ENCODE measurements at places on chromosomes 1 and 21. TPM values are rescaled to one million over a fixed set of nuclear protein-coding genes. Genes with fewer than 3 reads are reported as not detected.

- peak; percentile 52 for DNase-seq
Measured at GRCh38 chr1:177780096-177780700, 189.7 kb downstream of the SEC16B start.

The SMYD2 gene
- 174 TPM for total RNA-seq

- peak; percentile 63 for DNase-seq
Measured at GRCh38 chr1:147389532-147390184, 147.2 kb downstream of the CHD1L start.

GRCh38 chr1:92599184-92599583, 112.5 kb upstream of the GFI1 start:
- DNase-seq: peak; percentile 54

DNA sequence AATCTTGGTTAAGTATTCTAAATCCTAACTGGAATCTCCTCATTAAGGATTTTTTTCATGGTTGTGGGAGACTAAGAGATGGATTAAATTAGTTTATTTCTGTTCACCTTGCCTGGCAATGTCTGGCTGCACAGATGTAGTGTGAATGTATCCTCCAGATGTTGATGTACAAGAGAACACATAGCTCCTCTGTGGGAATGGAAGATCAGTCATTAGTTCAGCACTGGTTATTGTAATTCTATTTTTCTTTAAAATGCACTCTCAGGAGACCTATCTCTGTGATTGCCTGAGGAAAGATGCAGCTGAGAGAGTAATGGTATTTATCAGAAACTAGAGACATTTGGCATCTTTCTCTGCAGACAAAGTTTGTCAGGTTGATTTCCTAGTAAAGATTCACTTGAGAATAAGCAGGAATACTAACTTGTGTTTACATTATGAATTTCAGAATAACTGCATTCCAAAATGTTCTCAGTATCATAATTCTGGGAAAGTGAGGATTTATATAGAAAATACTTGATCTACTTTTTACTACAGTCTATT, 178.6 kb downstream of the GIPC2 start:
- no peak for DNase-seq

DNA sequence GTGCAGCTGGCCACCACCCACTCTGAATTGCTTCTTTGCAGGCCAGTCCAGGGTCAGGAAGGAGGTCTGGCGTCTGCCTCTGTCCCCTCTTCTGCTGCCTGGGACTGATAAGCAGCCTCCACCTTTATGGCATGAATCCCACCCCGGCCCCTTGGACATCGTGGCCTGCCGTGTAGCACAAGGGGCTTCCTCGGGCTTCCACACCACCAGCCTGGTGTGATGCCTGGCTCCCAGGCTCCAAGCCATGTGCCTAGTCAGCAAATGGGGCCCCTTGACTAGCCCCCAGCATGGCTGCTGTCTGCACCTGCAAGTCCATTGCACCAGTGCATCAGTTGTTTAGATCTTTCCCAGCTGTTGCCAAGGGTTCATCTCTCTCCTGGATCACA, 9.9 kb upstream of the ARF1 start:
- no peak for DNase-seq

- no peak for DNase-seq
Measured at GRCh38 chr1:204927673-204928641, 57.3 kb downstream of the NFASC start.

- DNase-seq: no peak
Measured at GRCh38 chr21:33111577-33111976, 41.6 kb downstream of the OLIG1 start.

DNA sequence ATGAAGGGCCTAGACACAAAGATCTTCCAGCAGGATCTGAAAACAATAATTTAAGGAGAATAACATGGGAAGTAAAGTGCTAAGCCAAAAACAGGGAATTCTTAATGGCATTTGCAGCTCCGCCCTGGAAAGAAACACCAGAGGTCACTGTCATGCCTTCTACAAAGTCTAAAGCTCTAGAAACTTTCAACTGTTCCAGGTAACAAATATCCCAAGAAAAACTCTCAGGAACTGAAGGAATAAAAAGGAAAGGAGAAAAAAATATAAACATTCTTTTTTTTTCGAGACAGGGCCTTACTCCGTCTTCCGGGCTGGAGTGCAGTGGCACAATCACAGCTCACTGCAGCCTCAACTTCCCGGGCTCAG, 13.2 kb downstream of the ZC3H12A start:
- DNase-seq: no peak

- DNase-seq: no peak
Measured at GRCh38 chr1:37609002-37609401, 13.3 kb upstream of the GNL2 start.

GRCh38 chr1:36352125-36352909, 28.9 kb upstream of the EVA1B start:
- DNase-seq: peak; percentile 70

The F13B gene
- total RNA-seq: not detected

DNA sequence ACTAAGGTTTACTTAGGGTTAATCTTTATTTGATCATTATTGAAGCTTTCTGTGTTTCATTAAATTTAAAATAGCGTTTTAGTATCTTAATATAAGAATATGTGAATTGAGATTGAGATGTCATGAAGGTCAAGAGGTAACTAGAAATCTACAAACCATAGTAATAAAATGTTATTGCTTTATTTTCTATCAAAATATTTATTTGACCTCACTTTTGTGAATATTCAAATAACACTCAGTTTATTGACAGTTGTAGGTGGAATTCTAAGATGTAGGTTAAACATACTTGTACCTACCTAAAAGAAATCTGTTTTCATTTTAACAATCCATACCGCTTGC, 5.7 kb downstream of the ADGRL2 start:
- DNase-seq: no peak

- no peak for DNase-seq
Measured at GRCh38 chr1:236990052-236990445, 14.2 kb downstream of the MT1HL1 start.

The CFAP107 gene
- not detected for total RNA-seq

- DNase-seq: no peak
Measured at GRCh38 chr1:78236716-78237115, 190.9 kb downstream of the GIPC2 start.

The LCE1E gene
- not detected for total RNA-seq

- DNase-seq: no peak
Measured at GRCh38 chr1:75174031-75174760, 40.0 kb downstream of the LHX8 start.

GRCh38 chr21:43193088-43193650, 24.4 kb downstream of the CRYAA start:
- no peak for DNase-seq

GRCh38 chr1:156648951-156649350, 7.0 kb downstream of the BCAN start:
- no peak for DNase-seq
